ENCODE measurements at places on chromosomes 5 and 9.

GRCh38 chr5:9455826-9456434 lies 89.9 kb downstream of the SEMA5A start:
- no peak for DNase-seq

DNA sequence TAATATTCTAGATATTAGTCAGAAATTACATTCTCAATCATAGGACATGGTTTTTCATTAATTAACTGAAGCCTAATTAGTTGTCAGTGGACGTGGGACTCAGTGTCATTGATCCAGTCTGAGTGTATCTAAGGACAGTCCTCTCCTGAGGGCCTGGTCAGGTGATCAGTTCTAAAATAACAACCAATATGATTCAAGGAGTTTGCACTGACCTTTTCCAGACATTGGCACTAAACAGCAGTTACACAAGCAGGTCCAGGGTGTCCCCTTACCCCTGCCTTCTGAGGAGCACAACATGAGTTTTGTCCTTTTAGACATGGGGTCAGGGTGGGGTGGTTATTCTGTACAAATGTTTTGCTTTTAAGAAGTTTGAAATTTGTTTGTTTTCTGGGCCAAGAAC lies 97.8 kb downstream of the CMYA5 start:
- DNase-seq: no peak

GRCh38 chr9:130235558-130236435 lies 29.8 kb upstream of the HMCN2 start:
- DNase-seq: peak; percentile 67

DNA sequence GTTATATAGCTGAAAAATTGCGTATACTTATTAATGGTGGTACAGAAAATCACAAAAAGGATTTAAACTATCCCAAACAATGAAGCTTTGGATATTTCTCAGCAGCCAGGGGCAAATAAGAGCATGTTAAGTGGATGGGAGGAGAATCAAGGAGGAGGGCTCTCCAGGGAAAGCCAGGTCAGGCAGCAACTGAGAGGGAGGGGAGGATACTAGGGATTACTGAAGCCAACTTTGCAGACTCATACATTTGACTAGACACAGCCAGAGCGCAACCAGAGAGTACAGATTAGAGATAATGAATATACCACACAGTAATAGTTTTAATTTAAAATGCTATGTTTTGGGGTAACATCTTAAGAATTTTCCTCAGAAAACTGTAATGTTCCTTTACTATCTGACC lies 360.2 kb downstream of the HCN1 start:
- no peak for DNase-seq

DNA sequence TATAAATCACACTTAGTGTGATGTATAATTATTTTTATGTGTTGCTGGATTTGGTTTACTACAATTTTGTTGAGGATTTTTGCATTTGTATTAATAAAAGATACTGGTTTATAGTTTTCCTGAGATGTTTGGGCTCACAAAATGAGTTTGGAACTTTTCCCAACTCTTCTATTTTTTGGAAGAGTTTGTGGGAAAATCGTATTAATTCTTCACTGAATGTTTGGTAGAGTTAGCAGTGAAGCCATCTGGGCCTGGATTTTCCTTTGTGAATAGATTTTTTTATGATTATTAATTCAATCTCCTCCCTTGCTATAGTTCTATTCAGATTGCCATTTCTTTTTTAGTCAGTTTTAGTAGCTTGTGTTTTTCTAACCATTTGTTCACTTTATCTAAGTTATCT lies 201.7 kb upstream of the NFIL3 start:
- DNase-seq: no peak

- DNase-seq: no peak
Measured at GRCh38 chr5:17241635-17242034, 24.2 kb downstream of the BASP1 start.

DNA sequence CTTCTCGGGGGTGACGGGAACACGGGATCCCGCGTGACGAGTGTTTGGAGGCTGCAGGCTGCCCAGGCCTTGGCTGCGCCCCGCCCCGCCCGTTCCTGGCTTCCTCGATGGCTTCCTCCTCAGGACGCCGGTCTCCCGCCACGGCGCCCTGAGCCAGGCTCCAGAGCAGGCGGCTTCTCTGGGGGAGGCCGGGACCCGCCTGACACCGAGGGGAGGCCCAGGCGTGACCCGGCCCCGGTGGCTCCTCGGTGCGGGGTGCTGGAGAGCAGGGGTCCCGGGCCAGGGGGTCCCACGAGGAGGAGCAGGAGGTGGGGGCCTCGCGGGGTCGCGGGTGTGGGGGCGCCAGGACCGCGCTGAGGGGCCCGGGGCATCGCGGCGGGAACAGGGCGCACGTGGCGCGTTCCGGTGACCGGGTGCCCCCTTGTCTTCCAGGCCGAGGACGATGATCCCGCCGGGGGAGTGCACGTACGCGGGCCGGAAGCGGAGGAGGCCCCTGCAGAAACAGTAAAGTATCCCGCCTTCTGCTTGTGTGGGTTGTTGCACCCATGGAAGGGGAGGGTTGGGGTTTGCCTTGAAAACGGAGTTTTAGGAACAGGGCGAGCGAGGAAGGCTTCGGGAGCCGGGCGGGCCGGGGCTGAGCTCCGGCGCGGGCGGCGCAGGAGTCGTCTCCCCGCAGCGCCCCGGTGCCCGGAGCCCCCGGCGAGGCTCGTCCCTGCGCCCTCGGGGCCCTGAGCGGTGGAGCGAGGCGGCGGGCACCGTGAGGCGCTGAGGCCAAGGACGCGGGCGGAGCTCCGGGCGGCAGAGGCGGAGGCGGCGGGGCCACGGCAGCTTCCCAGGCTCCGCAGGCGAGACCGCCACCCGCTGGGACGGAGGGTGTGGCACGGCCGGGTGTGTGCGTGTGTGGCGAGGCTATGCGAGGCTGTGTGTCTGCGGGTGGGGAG lies 22.2 kb downstream of the AHRR start:
- DNase-seq: peak; percentile 14

DNA sequence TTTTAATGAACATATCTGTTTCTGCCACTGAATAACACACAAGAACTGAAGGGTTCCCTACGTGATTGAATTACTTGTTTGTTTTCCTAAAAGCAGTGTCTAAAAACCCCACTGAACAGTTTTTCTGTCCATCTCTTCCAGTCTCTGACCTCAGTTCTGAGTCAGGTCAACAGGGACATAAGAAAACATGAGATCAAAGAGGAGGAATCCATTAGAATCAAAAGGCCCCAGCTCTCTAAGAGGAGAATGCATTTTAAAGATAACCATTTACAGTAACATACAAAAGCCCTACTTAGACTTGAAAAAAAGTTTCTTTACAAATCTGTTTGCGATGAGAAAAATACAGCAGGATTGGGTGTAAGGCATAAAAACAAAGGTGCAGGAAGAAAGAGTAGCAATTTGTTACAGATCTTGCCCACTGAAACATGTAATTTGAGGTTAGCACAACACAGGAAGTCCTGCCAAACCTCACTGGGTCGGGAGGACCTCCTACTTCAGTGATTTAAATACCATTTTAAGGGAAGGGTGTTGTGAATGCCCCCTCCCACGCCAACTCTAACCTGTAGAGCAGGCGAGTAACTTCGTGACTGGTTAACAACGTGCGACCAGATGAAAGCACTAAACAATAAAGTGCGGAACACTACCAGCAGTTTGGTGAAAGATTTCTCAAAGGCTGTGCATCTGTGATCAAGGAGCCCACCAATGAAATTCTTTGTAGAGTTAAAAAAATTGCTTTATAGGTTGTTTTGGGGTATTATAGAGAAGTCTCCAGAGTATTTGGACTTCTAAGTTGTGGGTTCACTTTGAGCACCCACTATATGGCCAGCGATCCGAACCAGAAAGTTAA lies 1.3 kb downstream of the QSOX2 start:
- DNase-seq: peak; percentile 66

GRCh38 chr5:77305222-77305846 lies 94.9 kb downstream of the PDE8B start:
- DNase-seq: no peak

- no peak for DNase-seq
Measured at GRCh38 chr5:17089690-17090089, 127.7 kb upstream of the BASP1 start.

GRCh38 chr9:124887832-124888231 lies 25.9 kb downstream of the ARPC5L start:
- no peak for DNase-seq

GRCh38 chr9:18906656-18907395 lies 126.2 kb downstream of the SAXO1 start:
- no peak for DNase-seq

DNA sequence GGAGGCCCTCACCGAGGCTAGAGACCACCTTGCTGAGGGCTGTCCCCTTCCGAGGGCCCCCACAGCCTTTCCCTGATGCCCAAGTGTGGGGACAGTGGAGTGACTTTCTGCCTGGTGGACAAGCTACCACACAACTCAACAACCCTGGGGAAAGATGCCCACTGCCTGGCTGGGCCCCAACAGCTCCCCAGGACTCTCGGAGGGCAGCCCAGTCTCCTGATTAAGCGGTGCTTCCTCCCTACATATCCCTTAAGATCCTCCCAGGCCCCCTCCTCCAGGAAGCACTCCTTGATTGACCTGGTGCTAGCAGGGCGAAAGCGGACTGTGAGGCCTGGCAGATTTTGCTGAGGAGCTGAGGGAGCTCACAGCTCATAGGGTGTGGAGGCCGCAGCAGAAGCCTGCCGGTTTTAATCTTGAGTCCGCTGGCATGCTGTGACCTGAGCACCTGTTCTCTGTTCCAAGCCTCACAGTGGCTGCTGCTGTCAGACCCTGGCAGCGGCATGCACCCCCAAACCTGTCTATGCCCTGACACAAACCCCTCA lies 2.2 kb downstream of the NSMF start:
- DNase-seq: no peak

GRCh38 chr9:130159057-130159456 lies 13.1 kb upstream of the NCS1 start:
- no peak for DNase-seq

GRCh38 chr9:121439711-121440664 lies 59.7 kb downstream of the GGTA1 start:
- no peak for DNase-seq

GRCh38 chr5:107232788-107233187 lies 437.9 kb downstream of the EFNA5 start:
- no peak for DNase-seq

GRCh38 chr5:82952326-82952725 lies 124.9 kb downstream of the TMEM167A start:
- DNase-seq: no peak

DNA sequence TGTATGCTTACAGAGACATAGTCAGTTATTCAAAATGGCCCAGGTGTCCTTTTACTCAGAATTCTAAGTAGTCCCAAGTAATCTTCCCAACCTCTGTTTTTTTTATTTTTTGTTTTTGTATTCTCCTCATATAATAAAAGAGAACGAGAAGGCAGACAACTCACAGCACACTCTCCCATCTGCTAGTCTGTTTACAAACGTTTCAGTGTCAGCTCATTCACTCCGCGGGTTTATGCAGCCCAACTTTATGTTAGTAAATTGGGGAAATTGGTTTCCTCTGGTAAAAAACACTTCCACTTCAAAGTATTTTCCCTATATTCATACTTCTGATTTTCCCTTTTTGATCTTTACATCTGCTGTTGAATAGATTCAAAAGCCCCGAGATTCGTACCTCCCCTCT lies 347.2 kb downstream of the EFNA5 start:
- DNase-seq: no peak

- no peak for DNase-seq
Measured at GRCh38 chr5:59418808-59419207, 474.7 kb downstream of the PDE4D start.

GRCh38 chr9:101427358-101427757 lies 8.2 kb downstream of the ALDOB start:
- DNase-seq: no peak

DNA sequence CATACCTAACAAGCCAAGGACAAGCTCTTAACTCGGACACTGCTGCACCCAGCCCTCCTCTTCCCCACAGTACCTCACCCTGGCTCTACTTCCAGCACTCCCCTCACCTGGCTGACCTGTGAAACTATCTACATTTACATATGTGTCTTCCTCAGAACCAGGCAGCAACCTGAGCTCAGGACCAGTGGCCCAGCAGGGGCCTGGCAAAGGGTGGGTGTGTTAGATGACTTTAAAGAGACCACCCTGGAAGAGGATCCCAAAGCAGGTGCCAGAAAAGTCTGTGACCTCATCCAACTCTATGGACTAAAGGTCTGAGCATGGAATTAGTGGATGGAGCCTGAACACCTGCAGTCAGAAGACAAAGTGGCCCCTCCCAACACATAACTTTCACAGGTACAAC lies 400.9 kb downstream of the SPOCK1 start:
- no peak for DNase-seq

GRCh38 chr9:96034553-96035122 lies 159.1 kb downstream of the ERCC6L2 start:
- DNase-seq: no peak

- DNase-seq: no peak
Measured at GRCh38 chr9:84773022-84773421, 103.5 kb downstream of the NTRK2 start.

DNA sequence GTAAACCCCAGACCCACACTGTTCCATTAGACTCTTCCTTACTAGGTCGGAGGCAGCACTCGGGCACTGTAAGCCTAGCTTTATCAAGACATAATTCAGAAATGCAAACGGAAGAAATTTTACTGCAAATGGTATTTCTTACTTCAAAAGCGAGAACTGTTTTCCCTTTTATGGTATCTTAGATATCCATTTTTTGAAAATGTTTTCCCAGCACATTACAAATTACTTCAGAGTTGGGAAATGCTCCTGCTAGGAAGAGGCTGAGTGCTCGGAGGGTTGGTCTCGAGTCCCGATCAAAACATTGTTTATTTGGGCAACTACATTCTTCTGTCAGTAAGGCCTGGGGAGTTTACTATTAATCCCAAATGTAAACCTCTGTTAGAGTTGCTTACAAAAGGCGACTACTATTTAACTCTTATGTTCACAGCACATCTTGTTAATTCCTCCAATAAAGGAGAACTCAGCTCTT lies 332.9 kb downstream of the CWC27 start:
- DNase-seq: no peak

- peak; percentile 65 for DNase-seq
Measured at GRCh38 chr5:87780831-87781760, 368.4 kb upstream of the CCNH start.

GRCh38 chr9:133603135-133603927 lies 5.9 kb downstream of the FAM163B start:
- no peak for DNase-seq

DNA sequence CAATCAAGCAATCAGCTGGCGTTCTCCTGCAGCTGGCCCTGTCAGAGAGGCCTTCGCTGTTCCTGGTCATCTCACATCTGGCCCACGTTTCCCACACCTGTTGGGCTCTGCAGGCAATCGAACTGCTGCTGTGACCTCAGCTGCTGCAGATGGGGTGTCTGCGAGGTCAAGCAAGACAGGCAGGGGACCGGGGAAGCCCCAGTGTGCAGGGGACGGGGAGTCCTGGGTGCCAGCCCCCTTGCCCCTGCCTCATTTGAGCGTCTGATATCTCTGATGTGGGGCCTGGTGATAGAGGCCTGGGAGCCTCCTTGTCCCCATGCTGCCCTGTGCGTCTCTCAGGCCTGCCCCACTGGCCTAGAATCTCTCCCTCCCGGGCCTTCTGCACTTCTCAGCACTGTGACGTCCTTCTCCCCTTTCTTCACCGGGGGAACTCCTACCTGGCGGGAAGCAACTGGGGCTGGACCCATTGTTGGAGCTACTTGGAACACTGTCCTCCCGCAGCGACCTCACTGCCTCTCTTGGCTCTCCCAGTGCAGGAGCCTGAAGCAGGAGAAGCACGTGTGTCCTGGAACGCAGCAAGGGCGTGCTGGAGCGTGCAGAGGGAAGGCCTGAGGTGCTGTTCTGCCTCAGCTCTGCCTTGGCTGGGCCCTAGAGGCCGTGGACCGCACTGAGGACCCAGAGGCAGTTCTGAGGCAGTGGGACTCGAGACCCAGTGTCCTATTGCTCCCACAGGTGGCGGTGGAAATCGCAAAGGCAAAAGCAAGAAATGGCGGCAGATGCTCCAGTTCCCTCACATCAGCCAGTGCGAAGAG lies 3.9 kb downstream of the GRK6 start:
- no peak for DNase-seq

GRCh38 chr5:59838067-59838466 lies 55.5 kb downstream of the PDE4D start:
- DNase-seq: no peak

All from activated T-cell treated with anti-CD3 and anti-CD28 coated beads for 4 hours (primary cell).